ENCODE measurements at places on chromosomes 2 and 18.

DNA sequence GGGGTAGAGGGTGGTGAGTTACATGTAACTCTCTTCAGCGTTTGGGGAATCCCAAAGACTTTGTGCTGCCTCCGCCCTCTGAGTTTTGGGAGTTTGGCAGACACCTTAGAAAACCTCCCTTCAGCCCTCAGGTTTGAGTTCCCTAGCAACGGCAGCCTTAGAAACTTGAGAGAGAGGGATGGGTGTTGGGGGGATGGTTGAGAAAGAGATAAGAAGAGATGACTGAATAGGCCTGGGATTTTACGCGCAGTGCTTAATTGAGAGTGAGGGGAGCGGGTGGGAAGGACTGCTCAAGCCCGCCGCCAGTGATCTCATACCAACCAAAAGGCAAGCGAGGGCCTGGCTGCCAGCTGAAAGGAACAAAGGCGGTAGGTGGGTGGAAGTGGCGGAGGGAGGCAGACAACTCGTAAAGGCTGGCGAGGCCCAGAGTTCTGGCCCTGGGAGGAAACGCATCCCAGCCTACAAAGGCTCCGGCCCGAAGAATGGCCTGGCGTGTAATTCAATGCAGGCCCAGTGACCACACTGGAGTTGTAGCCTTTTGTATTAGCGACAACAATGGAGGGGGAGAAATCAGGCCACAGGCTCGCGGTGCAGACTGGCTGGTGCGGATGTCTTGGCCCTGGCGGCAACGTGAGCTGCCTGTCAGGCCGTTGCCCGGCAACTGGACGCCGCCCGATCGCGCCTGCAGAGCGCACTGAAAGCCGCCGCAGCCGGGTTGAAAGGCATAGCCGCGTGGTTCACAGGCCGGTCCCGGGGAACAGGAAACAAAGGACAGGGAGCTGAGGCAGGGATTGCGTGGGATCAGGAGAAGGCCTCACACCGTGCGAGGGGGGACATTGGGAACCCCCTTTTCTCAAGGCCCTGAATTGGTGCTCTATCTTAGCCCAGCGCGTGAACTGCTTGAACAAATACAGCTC lies 39.9 kb upstream of the DARS1 start:
- peak; percentile 22 for DNase-seq

GRCh38 chr2:36476411-36476810 lies 120.8 kb downstream of the CRIM1 start:
- no peak for DNase-seq

DNA sequence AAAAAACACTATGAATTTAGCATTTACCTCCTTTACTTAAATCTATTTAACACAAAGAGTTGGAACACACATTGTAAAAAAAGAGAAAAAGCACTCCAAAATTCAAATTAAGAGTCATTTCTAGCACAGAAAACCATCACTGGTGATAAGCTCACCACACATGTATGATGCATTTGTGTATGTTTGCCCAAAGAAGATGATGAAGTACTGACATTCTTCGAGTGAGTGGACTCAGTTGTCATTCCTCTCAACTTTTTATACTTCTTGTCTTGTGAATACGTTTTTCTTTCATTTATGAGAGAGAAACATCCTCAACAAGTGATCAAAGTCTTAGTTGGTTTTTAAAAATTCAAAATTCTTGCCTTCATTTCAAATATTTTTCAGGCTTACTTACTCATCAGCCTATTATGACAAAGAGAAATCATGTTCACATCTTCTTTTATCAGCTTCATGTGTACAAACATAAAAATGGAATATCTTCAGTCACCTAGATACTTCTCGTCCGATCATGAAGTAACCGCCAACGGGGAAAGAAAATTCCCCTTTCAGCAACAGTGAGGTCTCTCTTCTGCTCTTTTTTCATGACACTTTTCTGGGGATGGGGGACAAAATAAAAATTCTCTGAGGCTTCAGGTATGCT lies 1.5 kb downstream of the DSEL start:
- no peak for DNase-seq

DNA sequence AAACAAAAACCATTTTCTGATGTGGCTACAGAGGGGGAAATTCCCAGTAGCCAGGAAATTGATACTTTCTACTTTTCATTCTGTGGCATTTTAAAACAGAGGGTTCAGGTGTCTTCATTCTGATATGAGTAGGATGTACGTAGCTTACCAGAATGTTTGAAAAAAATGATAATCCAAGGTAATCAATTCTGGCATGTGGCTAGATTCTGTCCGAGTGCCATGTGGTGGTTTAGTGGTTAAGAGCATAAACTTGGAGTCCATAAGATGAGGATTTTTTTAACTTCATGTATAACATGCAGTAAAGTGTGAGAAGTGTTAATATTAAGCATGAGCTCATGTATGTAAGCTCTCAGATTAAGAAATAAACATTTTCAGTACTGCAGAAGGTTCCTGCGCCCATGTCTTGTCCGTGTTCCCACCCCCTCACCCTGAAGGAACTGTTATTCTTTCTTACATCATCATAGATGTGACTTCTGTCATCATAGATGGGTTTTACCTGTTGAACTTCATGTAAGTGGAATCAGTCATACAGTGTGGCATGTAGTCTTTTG lies 4.5 kb downstream of the B3GNT2 start:
- no peak for DNase-seq

DNA sequence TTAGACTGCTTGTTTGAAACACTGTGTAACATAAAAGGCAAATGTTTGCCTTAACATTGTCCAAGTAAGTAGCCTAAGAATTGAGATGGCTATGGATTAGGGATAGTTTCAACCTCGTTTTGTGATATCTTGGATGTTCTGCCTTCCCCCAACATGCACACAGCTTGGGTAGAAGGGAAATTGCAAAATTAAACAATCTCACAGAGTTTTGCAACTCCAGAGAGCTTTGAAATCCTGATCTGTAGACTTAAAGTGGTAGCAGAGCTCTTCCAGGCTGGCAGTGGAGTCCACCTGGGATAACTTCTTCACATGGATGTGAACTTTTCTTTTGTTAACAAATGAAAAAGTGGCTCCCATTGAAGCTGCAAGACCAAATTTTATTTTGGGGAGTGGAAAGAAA lies 59.6 kb downstream of the CHRNA1 start:
- no peak for DNase-seq

DNA sequence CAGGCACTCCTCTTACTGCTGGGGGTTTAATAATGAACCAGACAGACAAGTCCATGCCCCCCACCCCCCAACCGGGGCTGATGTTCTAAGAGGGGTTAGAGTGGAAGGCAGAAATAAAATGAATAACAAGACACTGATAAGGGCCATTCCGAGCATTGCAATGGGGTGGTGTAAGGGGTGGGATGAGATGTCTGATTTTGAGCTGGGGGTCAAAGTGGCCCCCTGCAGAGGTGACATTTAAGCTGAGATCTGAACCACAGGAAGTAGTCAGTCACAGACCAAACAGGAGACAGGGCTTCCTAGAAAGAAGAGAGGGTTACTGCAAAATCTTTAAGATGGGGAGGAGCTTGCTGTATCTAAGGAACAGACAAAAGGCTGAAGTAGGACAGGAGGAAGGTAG lies 180.6 kb upstream of the SH3BP4 start:
- no peak for DNase-seq

Measured in NCI-H2081 (cell line).